ENCODE measurements at places on chromosomes 11 and 22. TPM values are rescaled to one million over a fixed set of nuclear protein-coding genes. Genes with fewer than 3 reads are reported as not detected.

TRPM5 gene
- total RNA-seq, result not detected

APOL4 gene
- total RNA-seq, result 1.5 TPM

CASP5 gene
- total RNA-seq, result 0.33 TPM

POTEH gene
- not detected for total RNA-seq

CHKB gene
- total RNA-seq, result 130 TPM

SPDYC gene
- total RNA-seq, result not detected

POU2AF3 gene
- not detected for total RNA-seq

ELFN2 gene
- not detected for total RNA-seq

PIK3IP1 gene
- 0.74 TPM for total RNA-seq

MRGPRX3 gene
- not detected for total RNA-seq

SNX32 gene
- total RNA-seq, result 1.0 TPM

WBP2NL gene
- total RNA-seq, result 1.7 TPM

YPEL4 gene
- total RNA-seq, result not detected

GGTLC3 gene
- total RNA-seq, result not detected

GPR83 gene
- total RNA-seq, result not detected

CTSW gene
- 124 TPM for total RNA-seq

OR51B5 gene
- not detected for total RNA-seq

RAG2 gene
- not detected for total RNA-seq

KLHDC7B gene
- total RNA-seq, result 15.2 TPM

ACR gene
- total RNA-seq, result not detected

C2CD2L gene
- 37.9 TPM for total RNA-seq

LIPT2 gene
- total RNA-seq, result 3.4 TPM

NFAM1 gene
- total RNA-seq, result 0.47 TPM

OR4D5 gene
- total RNA-seq, result not detected

SOX10 gene
- total RNA-seq, result not detected

ARHGEF17 gene
- not detected for total RNA-seq

OR2AT4 gene
- not detected for total RNA-seq

OR2AG1 gene
- not detected for total RNA-seq

NEU3 gene
- 17.8 TPM for total RNA-seq

LRRC74B gene
- total RNA-seq, result not detected

IL10RA gene
- total RNA-seq, result 83.6 TPM

DGAT2 gene
- total RNA-seq, result 3.1 TPM

PKDREJ gene
- total RNA-seq, result 0.07 TPM

LARGE2 gene
- not detected for total RNA-seq

CEND1 gene
- total RNA-seq, result 3.4 TPM

KRTAP5-7 gene
- total RNA-seq, result not detected

RBX1 gene
- 47.8 TPM for total RNA-seq

PES1 gene
- total RNA-seq, result 94.5 TPM

Data from natural killer cell treated with Interleukin-12 subunit alpha and Interleukin-12 subunit beta and Interleukin-15 and Interleukin-18, amount 100 ng/mL, for 72 hours (primary cell).